ENCODE measurements at places on chromosomes 12 and 14. TPM values are rescaled to one million over a fixed set of nuclear protein-coding genes. Genes with fewer than 3 reads are reported as not detected.

The PYGL gene
- 34.0 TPM for polyA plus RNA-seq

The PLBD1 gene
- polyA plus RNA-seq = 47.8 TPM

GRCh38 chr12:104709692-104710435 is 248.2 kb downstream of the SLC41A2 start:
- DNase-seq = no peak

DNA sequence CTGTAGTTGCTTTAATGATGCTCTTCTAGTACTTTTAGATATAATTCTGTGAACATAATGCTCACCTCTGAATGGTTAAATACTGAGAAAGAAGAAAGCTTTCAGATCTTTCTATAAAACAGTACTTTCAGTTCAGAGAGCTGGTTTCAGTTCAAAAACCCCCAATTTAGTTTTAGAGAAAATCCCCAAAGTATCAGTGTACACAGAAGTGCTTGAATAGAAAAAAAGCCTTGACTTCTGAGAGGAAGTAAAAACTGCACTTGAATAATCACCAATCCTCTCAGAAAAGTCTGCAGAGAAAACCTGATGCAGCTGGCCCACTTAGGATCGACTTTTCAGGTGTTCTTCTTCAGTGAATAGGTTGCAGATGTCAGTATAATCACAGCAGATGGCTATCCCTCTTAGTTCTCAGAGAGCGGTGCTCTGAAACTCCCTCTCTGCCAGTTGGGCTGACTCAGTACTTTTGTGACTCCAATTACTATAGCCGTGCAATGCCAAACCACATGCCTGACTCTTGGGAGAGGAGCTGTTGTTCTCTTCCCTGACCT is 616.3 kb downstream of the LRFN5 start:
- no peak for DNase-seq

DNA sequence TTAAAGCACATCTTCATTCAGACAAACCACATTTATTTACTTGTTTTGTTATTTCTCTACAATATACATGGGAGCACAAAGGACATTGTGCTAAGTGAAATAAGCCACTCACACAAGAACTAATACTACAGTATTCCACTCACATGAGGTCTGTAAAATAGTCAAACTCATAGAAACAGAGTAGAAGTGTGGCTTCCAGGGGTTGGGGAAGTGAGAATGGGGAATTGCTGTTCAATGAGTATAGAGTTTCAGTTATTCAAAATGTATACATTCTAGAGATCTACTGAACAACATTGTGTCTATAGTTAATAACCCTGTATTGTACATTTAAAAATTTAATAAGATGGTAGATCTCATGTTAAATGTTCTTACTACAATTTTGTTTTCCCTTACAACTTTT is 88.8 kb downstream of the ATXN7L3B start:
- DNase-seq = no peak

DNA sequence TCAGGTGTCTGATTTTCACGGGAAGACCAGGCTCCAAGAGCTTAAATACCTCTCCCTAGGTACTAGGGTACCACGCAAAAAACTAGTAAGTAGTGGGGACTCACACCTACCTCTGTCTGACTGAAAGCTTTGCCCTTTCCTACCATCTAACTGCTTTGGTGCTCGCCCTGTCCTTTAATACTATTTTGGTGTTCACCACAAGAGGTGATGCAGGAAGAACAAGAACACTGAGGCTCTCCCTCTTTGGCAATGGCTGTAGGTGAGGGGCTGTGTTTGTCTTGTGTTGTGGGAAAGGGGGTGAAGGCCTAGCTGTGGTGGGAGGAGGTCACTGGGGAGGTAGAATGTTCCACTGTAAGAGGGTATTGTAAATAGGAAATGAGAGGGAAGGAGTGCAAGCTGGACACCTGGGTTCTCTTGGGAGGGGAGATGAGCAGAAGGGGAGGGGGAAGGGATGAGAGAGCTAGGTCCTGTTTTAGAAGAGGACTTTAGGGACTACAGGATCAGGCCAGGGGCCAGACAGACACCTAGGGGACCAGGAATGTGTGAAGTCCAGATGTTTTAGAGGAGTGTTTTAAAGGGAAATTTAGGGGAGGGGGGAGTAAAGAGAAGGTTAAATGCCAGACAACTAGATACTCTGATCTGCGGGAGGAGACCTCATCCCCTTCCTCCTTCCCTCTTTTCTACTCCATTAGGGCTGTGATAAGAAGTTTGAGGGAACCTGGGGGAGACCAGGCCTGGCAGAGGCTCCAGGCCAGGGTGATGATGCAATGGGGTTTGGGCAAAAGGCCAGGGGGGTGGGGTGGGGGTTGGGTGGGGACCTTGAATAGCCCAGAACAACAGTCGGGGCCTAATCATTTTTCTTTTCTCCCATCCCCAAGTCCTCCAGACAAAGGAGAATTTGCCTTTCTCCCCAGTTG is 2.1 kb downstream of the ITGA5 start:
- DNase-seq = no peak

DNA sequence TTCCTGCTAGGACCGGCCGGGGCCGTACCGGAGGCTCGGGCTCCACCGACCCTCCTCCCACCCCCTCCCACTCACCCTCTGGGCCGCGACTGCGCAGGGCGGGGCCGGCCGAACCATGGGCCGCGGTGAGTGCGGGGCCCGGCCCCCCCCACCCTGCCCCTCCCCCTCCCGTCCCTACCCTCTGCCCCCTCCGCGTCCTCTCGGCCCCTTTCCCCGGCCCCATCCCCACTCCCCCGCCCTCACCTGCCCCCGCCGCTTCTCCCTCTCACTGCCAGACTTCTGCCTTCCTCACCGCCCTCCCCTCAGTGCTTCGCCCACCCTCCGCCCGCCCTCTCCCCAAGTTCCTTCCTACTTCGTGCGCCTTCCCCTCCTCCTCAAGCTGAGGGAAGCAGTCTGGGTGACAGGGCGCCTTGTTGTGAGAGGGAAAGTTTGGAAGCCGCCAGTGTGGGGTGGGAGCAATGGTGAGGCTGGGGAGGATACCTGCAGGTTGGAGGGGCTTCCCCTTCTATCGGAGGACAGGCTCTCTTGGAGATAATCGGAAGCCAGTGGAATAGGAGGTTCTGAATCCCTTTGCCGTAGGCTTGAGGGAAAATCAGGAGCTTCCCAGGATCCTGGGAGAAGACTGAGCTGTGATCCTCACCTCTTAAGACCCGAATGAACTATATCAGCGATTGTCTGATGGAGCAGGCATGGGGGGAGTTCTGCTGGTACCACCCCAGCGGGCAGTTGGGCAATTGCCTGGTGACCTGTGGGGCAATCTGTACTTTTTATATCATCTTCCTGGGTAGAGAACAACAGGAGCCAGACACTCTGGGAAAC is 472 bp downstream of the MBD6 start:
- DNase-seq = peak; percentile 53

DNA sequence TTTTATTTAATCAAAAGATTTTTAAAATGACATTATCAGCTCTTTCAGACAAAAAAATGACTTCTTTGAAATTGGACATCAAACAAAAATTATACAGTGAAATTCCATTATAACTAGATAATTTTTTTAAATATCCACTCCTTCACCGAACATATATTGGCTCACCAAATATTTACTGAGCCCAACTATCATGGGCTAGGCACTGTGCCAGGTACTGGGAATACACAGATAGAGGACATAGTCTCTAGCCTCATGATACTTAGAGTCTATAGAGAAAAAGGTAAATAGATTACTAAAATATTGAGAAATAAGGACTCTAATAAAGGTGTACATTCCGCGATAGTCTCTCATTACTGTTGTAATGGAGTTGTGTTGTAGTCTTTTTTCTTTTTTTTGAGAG is 219.9 kb downstream of the SEC23A start:
- DNase-seq = no peak

GRCh38 chr12:82874945-82875344 is 188.2 kb downstream of the TMTC2 start:
- no peak for DNase-seq

GRCh38 chr12:132520421-132521199 is 30.7 kb downstream of the FBRSL1 start:
- DNase-seq = no peak

DNA sequence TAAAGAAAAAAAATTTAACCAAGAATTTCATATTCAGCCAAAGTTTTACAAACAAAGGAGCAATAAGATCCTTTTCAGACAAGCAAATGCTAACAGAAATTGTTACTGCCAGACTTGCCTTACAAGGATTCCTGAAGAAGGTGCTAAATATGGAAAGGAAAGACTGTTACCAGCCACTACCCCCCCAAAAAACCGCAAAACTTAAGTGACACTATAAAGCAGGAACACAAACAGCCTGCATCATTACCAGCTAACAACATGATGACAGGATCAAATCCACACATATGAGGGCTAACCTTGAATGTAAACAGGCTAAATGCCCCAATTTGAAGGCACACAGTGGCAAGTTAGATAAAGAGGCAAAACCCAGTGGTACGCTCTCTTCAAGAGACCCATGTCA is 55.7 kb downstream of the APOBEC1 start:
- no peak for DNase-seq

DNA sequence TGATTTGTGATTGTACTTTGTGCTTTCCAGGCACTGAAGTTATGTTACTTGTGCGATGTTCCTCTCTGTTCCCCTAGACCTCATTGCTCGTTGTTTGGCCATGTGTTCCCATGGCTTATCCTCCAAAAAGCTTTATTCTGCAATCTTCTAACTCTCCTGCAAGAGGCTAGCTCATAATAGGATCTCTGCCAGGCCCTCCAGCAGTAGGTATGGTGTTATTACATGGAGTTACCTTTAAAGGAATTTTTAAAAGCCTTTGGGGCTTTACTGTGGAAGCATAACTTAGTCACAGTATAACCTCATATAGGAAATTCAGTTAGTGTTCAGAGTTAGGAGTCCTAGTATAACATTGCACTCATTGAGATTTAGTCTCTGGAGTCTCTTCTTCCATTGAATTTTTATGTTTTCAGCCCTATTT is 292.3 kb downstream of the RAD51B start:
- DNase-seq = no peak

DNA sequence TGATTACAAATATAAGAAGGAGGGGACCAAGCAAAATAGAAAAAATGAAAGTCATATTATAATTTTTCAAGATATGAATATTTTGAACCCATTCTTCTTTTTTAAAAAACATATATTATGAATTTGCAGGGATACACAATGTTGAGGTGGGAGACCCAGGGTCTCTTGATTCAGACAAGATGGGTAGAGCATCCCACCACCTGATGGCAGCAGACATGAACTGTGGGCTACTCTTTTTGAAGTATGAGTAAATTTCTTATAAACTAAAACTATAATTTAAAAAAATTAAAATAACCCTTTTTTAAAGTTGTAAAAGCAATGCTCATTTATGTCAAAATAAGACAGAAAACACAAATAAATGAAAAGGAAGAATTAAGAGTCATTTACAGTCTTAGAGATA is 202.7 kb upstream of the PRICKLE1 start:
- DNase-seq = no peak

The DNAH10 gene
- 2.2 TPM for polyA plus RNA-seq

DNA sequence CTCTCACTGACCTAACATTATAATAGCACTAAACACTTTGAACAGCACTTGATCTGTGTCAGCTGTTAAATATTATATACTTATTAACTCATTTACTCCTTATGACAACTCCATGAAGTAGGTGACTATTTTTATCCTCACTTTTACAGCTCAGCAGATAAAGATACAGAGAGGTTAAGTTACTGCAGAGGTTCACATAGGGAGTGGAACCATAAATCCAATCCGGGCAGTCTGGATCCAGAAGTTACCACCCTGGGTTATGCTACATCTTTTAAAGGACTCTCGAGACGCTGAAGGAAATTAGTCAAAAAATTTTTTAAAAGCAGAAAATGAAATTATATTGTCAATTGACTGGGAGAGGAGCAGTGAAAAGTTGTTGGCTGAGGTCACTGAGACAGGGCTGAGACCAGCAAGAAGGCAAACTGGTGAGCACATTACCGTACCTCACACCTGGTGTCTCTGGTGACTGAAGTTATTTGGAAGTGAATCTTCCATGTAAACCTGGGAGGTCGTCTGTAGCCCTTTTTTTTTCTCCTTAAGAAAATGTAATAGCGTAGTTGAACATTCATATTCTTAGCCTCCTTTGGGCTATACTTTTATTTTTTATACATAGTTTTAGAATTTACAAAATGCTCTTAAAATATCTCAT is 1.2 kb upstream of the RIMKLB start:
- DNase-seq = no peak

GRCh38 chr14:61644834-61645233 is 50.5 kb upstream of the HIF1A start:
- DNase-seq = no peak

- no peak for DNase-seq
Observed at GRCh38 chr12:47178014-47178413, 98.3 kb upstream of the AMIGO2 start.

The SLC22A17 gene
- 56.2 TPM for polyA plus RNA-seq

GRCh38 chr14:95192311-95192710 is 35.0 kb upstream of the DICER1 start:
- DNase-seq = no peak

GRCh38 chr12:3632754-3633153 is 120.2 kb downstream of the CRACR2A start:
- no peak for DNase-seq

DNA sequence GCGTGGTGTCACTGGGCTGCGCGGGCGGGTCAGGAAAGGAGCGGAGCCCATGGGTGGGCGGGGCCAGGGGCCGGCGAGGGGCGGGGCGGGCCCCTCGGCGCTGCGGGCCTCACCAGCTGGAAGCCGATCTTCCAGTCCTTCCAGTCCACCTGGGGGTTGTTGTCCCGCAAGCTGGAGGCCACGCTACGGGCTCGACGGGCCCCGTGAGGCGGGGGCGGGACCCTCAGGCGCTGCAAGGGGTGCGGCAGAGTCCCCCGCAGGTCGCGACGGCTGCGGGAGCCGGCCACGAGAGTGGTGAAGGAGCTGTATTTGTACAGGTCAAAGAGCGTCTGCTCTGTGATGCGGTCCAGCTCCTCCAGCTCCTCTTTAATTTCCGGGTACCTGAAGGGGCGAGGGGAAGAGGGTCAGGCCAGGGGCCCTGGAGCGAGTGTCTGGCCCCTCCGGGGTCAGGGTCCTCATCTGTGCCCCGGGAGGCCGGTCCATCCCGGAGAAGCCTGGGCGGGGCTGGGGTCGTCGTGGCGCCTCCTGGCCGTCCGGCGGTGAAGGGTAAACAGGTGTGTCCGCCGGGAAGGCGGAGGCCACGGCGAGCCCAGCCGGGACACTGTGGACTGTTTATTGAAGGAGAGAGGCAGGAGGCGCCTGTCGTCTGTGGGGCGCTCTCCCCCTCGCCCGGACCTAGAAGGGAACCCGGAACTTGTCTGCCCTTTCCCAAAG is 11.9 kb downstream of the SCNN1A start:
- no peak for DNase-seq

The SERPINA3 gene
- polyA plus RNA-seq = 0.27 TPM

The STXBP6 gene
- 9.1 TPM for polyA plus RNA-seq

Measured in left renal pelvis (tissue), 4 donors.